Suprapubic skin (tissue), 4 donors: ENCODE measurements at places on chromosomes 7 and 10.

DNA sequence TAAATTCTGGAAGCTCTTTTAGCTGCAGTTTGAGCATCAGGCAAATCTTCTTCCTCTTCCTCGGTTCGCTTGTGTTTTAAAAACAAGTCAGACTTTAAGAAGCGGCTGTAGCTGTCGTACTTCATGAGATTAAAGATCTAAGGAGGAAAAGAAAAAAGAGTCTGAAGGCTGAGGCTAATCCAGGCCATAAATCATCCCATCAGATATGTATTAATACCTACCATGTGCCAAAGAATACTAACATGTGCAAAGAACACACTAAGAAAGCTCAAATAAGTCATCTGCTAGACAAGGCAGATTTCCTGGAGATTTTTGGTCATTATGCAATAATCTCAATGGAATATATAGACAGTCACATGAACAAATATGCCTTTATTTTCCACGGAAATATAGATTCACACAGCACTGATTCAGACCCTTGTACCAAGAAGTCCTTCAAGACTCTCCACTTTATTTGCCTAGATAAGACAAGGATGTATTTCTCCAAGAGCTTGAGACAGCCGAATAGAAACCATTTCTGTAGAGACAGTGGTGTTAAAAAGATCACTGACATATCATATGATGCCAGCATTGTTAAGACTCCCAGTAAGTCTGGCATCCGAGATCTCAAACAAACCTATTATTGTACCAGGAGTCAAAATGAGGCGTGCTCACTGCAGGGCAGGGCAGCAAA lies 42.3 kb downstream of the RGS10 start:
- no peaks in the 10 kb centered on the region for H3K36me3 ChIP-seq
- no peak for DNase-seq
- H3K27ac ChIP-seq = no peak overlapping the region
- H3K4me1 ChIP-seq = peaks cover under 1% of the 10 kb centered on the region
- no peaks in the 10 kb centered on the region for H3K27me3 ChIP-seq
- H3K4me3 ChIP-seq = no peak overlapping the region

DNA sequence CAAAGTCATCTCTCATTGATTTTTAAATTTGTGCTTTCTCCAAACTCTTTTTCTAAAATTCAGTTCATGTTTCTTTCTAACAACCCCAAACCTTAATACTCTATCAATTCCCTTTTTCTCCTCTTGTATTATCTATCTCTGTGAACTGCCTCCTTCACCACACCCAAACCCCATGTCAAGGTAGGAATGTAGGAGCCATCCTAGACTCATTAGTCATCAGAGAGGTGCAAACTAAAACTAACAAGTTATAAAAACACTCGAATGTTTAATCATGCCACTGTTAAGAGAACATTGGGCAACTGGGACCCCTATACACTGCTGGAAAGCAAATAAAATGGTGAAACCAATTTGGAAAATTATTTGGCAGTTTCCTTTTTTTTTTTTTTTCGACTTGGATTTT lies 533.8 kb upstream of the LRRN3 start:
- no peak overlapping the region for H3K4me3 ChIP-seq
- no peaks in the 10 kb centered on the region for H3K4me1 ChIP-seq
- H3K36me3 ChIP-seq = no peaks in the 10 kb centered on the region
- no peak overlapping the region for H3K27ac ChIP-seq
- no peaks in the 10 kb centered on the region for H3K27me3 ChIP-seq
- no peak for DNase-seq

DNA sequence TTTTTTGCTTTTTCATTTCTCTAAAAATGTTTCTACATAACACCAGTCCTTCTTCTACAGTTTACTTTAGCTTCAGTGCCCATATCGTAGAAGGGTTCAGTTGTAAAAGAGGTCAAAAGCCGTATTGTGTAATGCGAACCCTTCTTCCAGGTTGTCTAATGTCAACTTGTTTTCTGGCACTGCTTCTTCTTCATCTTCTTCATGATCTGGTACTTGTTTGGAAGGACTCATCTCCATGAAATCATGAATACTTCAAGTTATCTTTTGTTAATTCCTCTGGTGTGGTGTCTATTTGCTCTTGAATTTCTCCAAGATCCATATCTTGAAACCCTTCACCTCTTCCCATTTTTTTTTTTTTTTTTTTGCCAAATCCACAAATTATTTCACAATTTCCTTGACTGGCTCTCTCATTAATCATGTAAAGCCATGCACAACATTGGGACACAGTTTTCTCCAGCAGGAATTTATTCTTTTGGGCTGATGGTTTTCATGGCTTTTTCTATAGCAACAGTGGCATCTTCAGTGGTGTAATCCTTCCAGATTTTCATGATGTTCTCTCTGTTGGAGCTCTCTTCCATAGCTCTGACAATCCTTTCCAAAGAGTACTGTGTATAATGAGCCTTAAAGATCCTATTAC lies 85.1 kb downstream of the CPED1 start:
- no peaks in the 10 kb centered on the region for H3K36me3 ChIP-seq
- no peaks in the 10 kb centered on the region for H3K4me1 ChIP-seq
- H3K27me3 ChIP-seq = no peaks in the 10 kb centered on the region
- H3K4me3 ChIP-seq = no peak overlapping the region
- no peak overlapping the region for H3K27ac ChIP-seq

DNA sequence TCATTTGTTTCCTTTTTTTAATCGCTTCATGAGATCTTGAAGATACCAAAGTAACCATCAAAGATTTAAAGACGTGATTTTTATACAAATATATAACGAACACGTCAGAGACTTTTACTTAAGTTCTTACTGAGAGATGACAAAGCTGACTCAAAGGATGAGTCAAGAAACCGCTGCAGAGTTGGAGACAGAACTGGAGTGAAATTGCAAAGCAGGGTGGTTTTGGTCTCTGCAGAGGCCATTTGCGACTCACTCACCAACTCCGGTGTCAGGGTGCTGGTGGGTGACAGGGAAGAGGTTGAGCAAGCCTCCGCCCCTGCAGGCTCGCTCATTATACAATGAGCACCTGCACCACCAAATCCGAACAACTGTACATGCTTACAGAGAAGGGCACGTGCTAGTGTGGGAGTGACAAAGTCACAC lies 75.2 kb downstream of the DNAJB6 start:
- no peaks in the 10 kb centered on the region for H3K4me1 ChIP-seq
- no peak overlapping the region for H3K4me3 ChIP-seq
- no peaks in the 10 kb centered on the region for H3K27me3 ChIP-seq
- DNase-seq = no peak
- peaks cover 70% of the 10 kb centered on the region for H3K36me3 ChIP-seq

GRCh38 chr7:117992635-117993376 lies 119.6 kb upstream of the CTTNBP2 start:
- H3K4me3 ChIP-seq = no peak overlapping the region
- H3K36me3 ChIP-seq = no peaks in the 10 kb centered on the region
- DNase-seq = no peak
- no peaks in the 10 kb centered on the region for H3K4me1 ChIP-seq
- H3K27ac ChIP-seq = no peak overlapping the region
- H3K27me3 ChIP-seq = no peaks in the 10 kb centered on the region

DNA sequence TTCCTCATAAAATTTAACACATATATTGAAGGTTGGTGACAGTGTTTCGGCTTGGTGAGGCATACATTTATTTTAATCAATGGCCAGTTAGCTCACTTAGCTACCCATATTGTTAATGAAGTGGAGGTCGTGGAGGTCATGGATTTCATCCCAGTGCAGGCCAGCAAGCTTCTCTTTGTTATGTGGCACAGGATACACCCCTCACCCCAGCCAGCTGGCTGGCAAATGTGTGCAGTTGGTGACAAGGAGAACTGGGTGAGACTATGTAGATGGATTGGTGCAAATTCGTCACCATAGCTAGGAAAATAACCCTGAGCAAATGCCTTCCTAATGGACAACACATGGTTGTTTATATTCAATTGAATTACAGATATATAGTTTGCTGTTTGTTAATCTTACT lies 50.5 kb upstream of the FOXP2 start:
- no peaks in the 10 kb centered on the region for H3K4me1 ChIP-seq
- H3K27ac ChIP-seq = no peak overlapping the region
- DNase-seq = no peak
- no peak overlapping the region for H3K4me3 ChIP-seq

- no peak overlapping the region for H3K4me3 ChIP-seq
- no peaks in the 10 kb centered on the region for H3K4me1 ChIP-seq
- no peak overlapping the region for H3K27ac ChIP-seq
Observed at GRCh38 chr10:4294996-4295792, 510.2 kb upstream of the KLF6 start.

GRCh38 chr10:124477614-124478363 lies 16.2 kb downstream of the LHPP start:
- no peak for DNase-seq
- H3K4me3 ChIP-seq = no peak overlapping the region
- no peaks in the 10 kb centered on the region for H3K4me1 ChIP-seq

GRCh38 chr7:157440346-157441022 lies 103.7 kb downstream of the DNAJB6 start:
- DNase-seq = peak; percentile 19
- no peak overlapping the region for H3K27ac ChIP-seq
- H3K4me1 ChIP-seq = no peaks in the 10 kb centered on the region
- no peak overlapping the region for H3K4me3 ChIP-seq
- no peaks in the 10 kb centered on the region for H3K36me3 ChIP-seq

DNA sequence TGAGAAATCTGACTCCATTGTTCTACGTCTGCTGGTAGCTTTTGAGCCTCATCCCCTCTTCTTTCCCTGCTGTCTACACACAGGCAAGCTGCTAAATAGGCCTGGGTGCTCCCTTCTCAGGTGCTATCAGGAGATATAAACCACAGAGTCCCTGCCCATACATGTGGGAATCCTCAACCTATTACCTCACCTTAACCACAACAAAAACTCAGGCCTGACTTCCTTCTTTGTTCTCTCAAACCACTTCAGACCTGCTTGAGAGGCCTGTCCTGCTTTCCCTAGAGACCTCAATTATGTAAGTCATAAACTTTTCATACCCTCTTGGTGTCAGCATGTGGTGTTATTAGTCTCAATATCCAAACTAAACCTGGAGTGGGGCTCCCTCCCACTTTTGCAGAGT lies 75.0 kb upstream of the MAGI2 start:
- no peaks in the 10 kb centered on the region for H3K36me3 ChIP-seq
- no peaks in the 10 kb centered on the region for H3K27me3 ChIP-seq
- DNase-seq = no peak

GRCh38 chr10:118912961-118913600 lies 116.4 kb upstream of the NANOS1 start:
- H3K27me3 ChIP-seq = no peaks in the 10 kb centered on the region
- no peak overlapping the region for H3K27ac ChIP-seq
- H3K4me3 ChIP-seq = no peak overlapping the region

- DNase-seq = no peak
- no peaks in the 10 kb centered on the region for H3K27me3 ChIP-seq
- no peak overlapping the region for H3K4me3 ChIP-seq
- H3K27ac ChIP-seq = no peak overlapping the region
- no peaks in the 10 kb centered on the region for H3K4me1 ChIP-seq
- no peaks in the 10 kb centered on the region for H3K36me3 ChIP-seq
Observed at GRCh38 chr7:134839298-134839697, 59.9 kb downstream of the CALD1 start.

DNA sequence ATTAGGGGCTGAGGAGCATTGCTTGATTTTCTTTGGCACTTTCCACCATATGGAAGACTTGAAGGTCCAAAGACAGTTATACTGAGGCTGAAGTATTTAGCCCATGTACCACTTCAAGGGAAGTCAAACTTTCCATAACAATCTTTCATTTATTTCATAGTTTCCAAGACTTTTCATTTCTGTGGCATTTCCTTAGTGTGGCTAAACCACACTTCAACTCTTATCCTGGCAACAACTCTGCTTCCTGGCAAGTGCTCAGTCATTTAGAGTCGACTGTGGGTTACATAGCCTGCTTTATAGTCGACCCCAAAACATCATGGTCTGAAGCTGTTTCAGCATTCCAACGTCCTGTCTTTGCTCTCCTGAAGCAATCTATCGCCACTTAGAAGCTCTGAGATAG lies 343.0 kb upstream of the SEMA3D start:
- H3K4me1 ChIP-seq = no peaks in the 10 kb centered on the region
- H3K27ac ChIP-seq = no peak overlapping the region

DNA sequence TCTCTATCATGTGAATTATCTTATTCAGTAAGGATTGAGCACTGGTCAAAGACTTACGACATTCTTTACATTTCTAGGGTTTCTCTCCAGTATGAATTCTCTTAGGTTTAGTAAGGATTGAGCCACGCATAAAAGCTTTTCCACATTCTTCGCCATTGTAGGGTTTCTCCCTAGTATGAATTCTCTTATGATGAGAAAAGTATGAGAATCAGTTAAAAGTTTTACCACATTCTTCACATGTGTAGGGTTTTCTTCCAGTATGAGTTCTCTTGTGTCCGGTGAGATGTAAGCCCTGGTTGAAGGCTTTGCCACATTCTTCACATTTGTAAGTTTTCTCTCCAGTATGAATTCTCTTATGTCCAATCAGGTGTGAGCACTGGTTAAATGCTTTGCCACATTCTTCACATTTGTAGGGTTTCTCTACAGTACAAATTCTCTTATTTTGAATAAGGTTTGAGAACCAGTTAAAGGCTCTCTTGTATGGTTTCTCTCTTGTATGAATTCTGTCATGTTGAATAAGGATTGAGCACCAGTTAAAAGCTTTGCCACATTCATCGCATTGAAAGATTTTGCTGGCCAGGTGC lies 445.9 kb downstream of the ZNF479 start:
- H3K4me1 ChIP-seq = no peaks in the 10 kb centered on the region
- no peaks in the 10 kb centered on the region for H3K27me3 ChIP-seq
- no peak overlapping the region for H3K4me3 ChIP-seq
- DNase-seq = no peak

GRCh38 chr10:44968500-44969400 lies 9.1 kb downstream of the RASSF4 start:
- peaks cover 57% of the 10 kb centered on the region for H3K4me1 ChIP-seq
- peak; percentile 68 for DNase-seq
- no peaks in the 10 kb centered on the region for H3K27me3 ChIP-seq
- H3K27ac ChIP-seq = peak overlapping the region; percentile 14

DNA sequence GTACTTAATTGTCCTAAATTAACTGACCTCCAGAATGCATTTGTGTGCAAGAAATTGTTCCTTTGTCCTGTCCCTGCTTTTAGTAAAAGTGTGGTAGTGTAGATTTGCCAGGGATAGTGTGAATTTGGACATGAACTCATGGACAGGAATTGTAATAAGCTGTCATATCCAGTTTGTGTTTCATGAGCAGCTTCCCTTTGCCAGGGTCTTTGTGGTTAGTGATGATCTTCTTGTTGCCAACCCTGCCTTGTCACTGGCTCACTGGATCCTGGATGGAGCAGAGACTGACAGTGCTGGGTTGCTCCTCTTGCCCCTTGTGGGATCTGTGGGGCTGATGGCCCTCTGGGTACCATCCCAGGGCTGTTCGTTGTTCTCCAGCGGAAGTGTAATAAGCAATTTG lies 110.1 kb downstream of the CCNY start:
- DNase-seq = no peak
- H3K27me3 ChIP-seq = no peaks in the 10 kb centered on the region
- no peak overlapping the region for H3K27ac ChIP-seq
